ENCODE measurements at places on chromosomes 5 and 9.

GRCh38 chr9:34505370-34506120 lies 17.2 kb downstream of the ENHO start:
- DNase-seq = no peak

- peak; percentile 24 for DNase-seq
These were observed 36.4 kb downstream of the GLT6D1 start for GRCh38 chr9:135602789-135603481.

DNA sequence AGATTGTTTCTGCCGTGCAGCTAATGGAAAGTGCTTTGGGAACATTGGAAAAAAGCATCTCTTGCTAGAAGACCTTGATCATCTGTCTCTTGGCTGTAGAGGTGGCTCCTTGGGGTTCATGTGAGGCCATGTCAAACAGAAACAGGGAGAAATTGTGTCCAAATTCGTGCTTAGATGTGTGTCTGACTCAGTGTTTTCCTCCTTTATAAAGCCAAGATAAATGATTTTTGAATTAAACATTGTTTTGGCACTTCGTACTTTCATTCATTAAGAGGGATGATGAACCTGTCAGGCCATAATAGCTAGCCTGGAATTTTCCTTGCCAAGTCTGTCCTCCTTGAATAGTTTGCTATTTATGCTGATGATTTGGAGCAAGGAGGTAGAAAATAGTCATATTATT lies 143.8 kb downstream of the FBXL7 start:
- no peak for DNase-seq

- no peak for DNase-seq
These were observed 8.8 kb upstream of the GPRIN1 start for GRCh38 chr5:176618783-176619182.

- DNase-seq = no peak
These were observed 1.8 kb downstream of the UBAP2 start for GRCh38 chr9:34046784-34047379.

All from activated T-helper 1 cell treated with Interleukin-2 at 50 U/mL for 16 hours (primary cell).